Hindlimb muscle (tissue), 1 donor: ENCODE measurements at places on chromosomes 13 and 19. TPM values are rescaled to one million over a fixed set of nuclear protein-coding genes. Genes with fewer than 3 reads are reported as not detected.

GRCh38 chr19:14127929-14128509 lies 8.4 kb downstream of the ASF1B start:
- no peak for DNase-seq

- DNase-seq, result no peak
Observed at GRCh38 chr13:23468811-23469210, 35.3 kb upstream of the SACS start.

- DNase-seq, result no peak
Observed at GRCh38 chr13:44142540-44142867, 231.1 kb upstream of the SERP2 start.

GRCh38 chr19:42284591-42285341 lies 15.7 kb downstream of the CIC start:
- no peak for DNase-seq

DNA sequence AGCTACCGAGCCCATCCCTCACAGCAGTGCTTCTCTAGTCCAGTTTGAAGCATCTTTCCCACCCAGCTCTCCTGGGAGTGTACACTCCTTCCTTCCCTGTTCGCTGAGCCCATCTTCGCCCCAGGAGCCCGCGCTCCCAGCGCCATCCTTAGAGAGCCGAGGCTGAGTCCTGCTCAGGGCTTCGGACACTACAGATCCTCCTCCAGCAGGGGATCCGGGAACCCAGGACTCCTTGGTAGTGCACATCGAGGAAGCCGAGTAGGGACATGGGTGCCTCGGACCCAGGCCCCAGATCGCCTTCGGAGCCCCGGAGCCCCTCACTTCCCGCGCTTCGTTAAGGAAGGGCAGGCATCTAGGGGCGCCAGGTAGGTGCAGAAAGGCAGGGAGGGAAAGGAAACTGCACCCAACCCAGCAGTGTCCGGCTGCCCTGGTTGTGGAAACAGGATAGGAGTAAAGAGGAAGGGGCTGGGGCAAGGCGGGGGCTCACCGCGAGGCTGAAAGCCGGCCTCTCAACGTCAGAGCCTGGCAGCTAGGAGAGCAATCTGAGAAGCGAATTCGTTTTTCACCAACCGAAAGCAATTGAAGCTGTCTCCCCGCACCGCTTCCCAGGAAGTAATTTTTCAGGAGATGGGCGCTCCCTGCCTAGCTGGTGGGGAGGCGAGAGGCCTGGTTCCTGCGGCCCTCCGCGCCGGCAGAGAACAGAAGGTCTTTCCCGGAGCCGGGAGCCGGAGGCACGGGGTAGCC lies 1.0 kb downstream of the PDX1 start:
- DNase-seq, result no peak

DNA sequence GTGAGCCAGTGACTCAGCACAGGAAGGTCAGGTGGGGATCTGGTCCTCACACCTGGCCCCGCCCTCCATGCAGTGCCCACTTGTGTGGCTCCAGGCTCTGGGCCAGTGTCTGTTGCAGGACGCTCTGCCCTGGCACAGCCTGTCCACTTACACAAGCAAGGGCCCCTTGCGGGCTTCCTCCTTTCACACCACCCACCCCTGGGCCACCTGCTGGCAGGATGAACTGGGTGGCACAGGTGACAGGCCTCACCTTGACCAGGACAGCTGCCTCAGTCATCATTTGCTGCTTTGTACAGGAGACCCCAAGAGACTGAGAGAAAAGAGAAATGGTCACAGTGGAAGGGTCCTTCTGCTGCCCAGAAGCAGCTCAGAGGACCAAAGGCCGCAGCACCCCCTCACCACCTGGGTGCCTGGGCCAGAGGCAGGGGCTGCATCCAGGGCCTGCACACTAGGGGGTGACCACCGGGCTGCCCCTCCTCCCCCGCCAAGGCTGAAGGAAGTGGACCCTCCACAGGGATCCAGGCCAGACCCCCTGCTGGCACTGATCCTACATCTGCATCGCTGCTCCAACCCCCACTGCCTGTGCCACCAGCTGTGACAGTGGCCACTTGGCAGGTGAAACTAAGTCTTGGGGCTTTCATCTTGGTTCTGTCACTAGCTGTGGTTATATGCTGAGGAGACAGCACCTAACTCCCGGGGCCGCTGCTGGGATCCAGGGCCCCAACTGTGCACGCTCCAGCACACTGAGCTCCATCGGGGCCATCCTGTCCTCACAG lies 110.3 kb downstream of the TUBA3C start:
- no peak for DNase-seq

DNA sequence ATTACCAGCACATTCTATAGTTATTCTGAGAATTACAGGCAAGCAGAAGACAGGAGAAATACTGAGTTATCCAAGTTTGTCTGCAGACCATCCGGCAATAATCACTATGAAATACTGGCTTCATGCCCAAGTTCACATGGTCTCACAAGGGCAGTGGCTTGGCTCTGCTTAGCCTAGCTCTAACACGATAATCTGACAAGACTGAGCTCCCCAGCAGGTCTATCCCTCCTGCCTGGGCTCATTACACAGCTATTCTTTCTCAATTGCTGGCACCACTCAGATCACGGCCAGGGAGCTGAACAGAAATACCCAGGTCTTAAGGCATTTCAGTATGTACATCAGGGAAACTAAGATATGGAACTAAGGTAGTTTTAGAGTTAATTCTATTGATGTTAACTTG lies 361.6 kb upstream of the PCDH20 start:
- DNase-seq, result peak; percentile 19

GRCh38 chr13:32047793-32048192 lies 16.2 kb downstream of the FRY start:
- DNase-seq, result no peak

DNA sequence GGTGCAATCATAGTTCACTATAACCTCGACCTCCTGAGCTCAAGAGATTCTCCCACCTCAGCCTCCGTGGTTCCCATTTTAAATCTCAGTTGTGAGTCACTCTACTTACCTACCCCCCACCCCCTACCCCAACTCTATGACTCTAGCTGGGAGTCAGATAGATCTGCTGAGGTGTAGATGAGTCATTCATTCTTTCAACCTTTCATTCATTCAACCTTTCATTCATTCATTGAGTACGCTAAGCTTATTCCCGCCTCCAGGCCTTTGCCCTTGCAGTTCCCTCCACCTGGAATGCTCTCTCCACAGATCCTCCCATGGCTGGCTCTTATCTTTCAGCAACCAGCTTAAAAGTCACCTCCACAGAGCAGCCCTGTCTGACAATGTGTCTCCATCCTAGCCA lies 1.1 kb upstream of the MAST1 start:
- DNase-seq, result no peak

- no peak for DNase-seq
Observed at GRCh38 chr19:58385891-58386575, 1.0 kb upstream of the RPS5 start.

GRCh38 chr13:23462815-23463559 lies 29.5 kb upstream of the SACS start:
- no peak for DNase-seq

DNA sequence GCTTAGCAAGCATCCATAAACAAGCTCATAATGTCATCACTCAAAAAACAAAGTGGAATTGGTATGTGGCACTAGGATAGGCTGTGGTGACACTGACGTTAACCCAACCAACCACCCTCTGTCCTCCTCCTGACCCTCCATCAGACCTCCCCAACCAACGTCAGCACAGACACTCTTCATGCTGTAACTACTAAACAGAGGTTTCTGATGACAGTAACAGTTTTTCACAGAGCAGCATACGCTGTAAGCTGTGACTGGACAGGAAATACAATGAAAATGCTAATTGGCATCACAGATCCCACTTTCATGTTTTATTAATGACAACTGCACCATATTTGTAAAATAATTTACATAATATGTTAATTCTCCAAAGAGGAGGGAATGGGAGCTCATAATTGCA lies 238.0 kb downstream of the IRS2 start:
- no peak for DNase-seq

GRCh38 chr19:55477905-55478304 lies 1.5 kb downstream of the ZNF628 start:
- DNase-seq, result no peak

IRS2 gene
- polyA plus RNA-seq, result 3.6 TPM

ZNF112 gene
- polyA plus RNA-seq, result 4.9 TPM

TJP3 gene
- not detected for polyA plus RNA-seq

CEACAM19 gene
- polyA plus RNA-seq, result 11.7 TPM

ZNF729 gene
- polyA plus RNA-seq, result not detected

RASAL3 gene
- 1.7 TPM for polyA plus RNA-seq
